ENCODE measurements at places on chromosomes 13 and 19.

- DNase-seq = no peak
These were observed 20.8 kb upstream of the SGCG start for GRCh38 chr13:23159760-23160637.

- no peak for DNase-seq
These were observed 155.7 kb downstream of the ENOX1 start for GRCh38 chr13:43631106-43631505.

- DNase-seq = no peak
These were observed 75.8 kb upstream of the MAB21L1 start for GRCh38 chr13:35552172-35552844.

DNA sequence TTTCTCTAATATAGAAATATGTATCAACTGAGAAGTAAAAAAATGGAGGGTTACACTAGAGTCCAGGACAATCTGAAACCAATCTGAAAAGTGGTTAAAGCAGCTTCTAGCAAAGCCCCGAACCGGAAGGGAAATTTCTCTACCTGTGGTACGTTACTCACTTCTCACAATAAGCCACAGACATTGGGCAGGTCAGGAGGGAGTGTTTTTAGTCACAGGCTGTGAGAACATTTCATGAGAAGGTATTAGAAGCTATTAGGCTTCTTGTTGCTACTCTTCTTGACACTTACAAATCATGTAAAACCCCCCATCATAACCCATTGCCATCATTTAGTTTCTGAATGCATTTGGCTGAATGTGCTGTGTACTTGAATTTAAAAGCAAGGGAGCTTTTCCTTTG, 120.9 kb downstream of the NUFIP1 start:
- no peak for DNase-seq

- no peak for DNase-seq
These were observed 5.6 kb downstream of the KLF16 start for GRCh38 chr19:1857648-1858326.

DNA sequence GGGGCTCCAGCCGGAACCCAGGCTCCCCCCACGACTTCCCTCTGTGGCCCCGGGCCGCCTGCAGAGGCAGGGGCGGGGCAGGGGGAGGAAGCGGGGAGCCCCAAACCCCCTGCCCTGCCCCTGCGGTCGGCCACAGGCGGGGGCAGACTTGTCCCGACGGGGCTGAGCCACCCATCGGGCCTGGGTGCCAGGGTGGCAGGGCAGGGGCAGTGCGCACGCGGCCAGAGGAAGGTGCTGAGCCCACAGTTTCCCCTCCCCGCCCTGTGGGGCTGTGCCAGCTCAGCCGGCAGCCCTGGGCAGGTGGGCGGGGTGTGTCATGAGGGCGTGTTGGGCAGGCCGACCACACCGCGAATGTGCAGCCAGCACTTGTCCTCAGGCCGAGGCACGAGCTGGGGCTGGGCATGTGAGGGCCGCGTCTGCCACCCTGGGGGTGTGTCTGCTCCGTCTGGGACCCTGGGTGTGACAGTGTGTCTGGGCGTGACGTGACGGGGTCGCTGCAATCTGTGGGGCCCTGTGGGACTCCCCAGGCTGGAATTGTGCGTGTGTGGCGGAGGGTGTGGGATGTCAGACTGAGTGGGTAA, 17.7 kb downstream of the CCDC97 start:
- peak; percentile 73 for DNase-seq

DNA sequence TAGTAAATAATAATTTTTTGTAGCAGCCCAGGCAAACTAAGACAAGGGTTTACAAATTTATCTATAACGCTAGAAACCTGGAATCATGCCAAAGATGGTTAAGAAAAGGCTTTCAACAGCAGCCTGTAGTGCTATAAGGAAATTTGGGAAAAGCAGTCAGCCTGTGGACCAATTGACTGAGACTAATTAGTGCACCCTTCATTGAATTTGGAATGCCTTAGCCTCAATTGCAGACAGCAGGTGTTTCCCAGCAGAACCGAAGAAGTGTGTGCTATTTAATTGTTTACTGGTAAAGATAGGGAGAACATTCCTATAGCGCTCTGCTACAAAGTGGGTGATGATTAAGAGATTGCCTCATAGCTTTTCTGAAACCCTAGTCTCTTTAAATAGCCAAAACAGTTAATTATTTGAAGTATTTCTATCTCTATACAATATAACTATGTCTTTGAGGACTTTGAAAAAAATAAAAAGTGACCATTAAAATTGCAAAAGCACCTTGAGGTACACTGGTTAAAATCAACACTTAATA, 1884.3 kb upstream of the PCDH20 start:
- DNase-seq = no peak

- no peak for DNase-seq
These were observed 144.3 kb downstream of the ZNF536 start for GRCh38 chr19:30516531-30516930.

GRCh38 chr13:75366380-75367280, 115.3 kb downstream of the TBC1D4 start:
- DNase-seq = no peak

GRCh38 chr13:85631801-85632200, 167.4 kb downstream of the SLITRK6 start:
- DNase-seq = no peak

DNA sequence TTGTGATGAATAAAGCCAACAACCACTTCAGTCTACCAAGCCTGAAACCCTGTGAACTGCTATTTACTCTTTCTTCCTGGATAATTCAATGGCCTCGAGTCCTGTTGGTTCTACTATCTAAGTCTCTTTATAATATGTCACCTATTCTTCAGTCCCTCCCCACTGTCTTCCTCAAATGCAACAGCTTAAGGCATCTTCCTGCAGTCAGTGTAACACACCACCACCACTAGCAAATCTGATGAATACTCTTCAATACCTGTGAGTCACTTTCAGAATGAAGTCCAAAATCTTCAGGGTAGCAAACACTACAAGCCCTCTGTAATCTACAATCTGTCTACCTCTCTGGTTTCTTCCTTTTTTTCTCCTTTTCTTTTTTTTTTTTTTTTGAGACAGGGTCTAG, 32.9 kb downstream of the ZDHHC20 start:
- no peak for DNase-seq

- DNase-seq = no peak
These were observed 10.6 kb downstream of the ERICH6B start for GRCh38 chr13:45604892-45605291.

GRCh38 chr19:17125728-17126677, 50.4 kb downstream of the MYO9B start:
- DNase-seq = peak; percentile 71

- no peak for DNase-seq
These were observed 49.4 kb upstream of the DOCK9 start for GRCh38 chr13:99027260-99027659.

DNA sequence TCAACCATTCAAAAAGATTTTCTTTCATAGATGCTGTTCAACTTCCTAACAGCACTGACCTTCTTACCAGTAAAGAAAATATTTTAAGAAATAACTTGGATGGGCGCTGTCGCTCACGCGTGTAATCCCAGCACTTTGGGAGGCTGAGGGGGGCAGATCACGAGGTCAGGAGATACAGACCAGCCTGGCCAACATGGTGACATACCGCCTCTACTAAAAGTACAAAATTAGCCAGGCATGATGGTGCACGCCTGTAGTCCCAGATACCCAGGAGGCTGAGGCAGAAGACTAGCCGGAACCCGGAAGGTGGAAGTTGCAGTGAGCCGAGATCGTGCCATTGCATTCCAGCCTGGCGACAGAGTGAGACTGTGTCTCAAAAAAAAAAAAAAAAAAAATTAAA, 865.7 kb upstream of the SLC10A2 start:
- DNase-seq = no peak

GRCh38 chr13:48201044-48201443, 32.0 kb upstream of the ITM2B start:
- no peak for DNase-seq

DNA sequence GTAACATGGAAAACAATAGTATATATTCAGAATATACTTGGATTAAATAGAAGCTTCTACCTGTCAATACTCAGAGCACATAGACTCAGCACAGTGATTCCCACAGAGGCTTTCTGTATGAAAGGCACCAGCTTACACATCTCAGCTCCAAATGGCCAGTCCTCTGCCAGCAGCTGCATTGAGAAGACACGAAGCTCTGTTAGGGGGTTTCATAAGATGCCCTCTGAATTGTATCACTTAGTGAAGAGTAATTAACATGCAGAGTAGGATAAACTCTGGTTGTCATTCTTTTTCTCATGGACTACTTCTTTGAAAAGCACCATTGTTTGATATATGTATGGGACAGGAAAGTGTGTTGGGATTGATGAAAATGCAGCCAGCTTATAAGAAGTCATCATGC, 15.2 kb downstream of the EDNRB start:
- no peak for DNase-seq
